Stimulated activated CD4-positive, alpha-beta T cell treated with anti-CD3 and anti-CD28 coated beads, TNF-alpha, amount 100 ng/mL, for 1 hour (primary cell): ENCODE measurements at places on chromosomes 1 and 21.

DNA sequence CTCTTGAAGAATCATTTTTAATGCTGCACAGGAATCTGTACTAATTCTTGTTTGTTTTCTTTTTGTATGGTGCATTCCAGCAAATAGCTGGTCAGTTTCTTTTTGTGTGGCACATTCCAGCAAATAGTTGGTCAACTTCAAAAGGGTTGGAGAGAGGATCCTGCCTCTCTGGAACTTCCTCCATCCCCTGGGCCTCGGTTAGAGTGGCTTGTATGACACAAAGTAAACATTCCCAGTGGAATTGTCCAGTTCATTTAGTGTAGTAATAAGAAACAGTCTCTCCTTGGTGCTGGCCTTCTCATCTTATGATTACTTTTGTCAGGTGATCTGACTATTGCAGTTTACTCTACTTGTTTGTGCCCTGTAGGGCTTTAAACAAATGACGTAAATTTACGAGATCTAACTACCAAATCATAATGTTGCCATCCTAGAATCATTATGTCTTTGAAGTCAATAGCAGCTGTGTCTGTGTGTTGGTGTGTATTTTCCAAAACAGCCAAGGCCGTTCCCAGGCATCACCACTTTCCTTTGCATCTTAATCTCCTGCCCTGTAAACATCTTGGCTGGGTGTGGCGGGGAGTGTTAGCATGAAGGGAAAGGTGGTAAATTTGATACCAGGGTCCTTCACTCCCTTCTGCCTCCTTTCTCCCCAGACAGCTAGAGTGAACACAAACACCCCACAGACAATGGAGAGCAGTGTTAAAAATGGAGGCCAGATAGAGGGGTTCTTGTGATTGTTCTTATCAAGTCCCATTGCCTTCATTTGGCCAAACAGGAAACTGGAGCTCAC, 77.9 kb downstream of the CDC7 start:
- no peak for DNase-seq

DNA sequence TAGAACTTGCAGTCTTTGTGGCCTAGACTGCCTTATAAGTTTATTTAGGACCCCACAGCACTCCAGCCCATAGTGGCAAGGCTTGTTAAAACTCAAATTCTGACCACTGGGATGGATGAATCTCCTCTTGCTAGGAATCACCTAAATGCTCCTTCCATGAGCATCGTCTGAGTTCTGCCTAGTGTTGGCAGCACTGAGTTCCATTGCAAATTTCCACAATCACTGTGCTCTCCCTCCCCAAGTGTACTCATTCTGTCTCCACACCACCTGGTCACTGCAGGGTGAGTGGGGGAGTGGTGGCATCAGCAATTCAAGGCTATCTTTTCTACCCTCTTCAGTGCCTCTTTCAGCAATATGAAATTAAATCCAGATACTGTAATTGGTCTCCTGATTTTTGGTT, 46.7 kb upstream of the PTBP2 start:
- no peak for DNase-seq

- DNase-seq = no peak
These were observed 7.4 kb upstream of the ADAR start for GRCh38 chr1:154615411-154615810.

GRCh38 chr1:57843760-57844159, 419.9 kb upstream of the DAB1 start:
- DNase-seq = no peak

- no peak for DNase-seq
These were observed 437.9 kb upstream of the PLXNA2 start for GRCh38 chr1:208681878-208682663.

- DNase-seq = no peak
These were observed 28.3 kb upstream of the COL18A1 start for GRCh38 chr21:45376459-45377324.

GRCh38 chr1:208101661-208102431, 142.3 kb downstream of the PLXNA2 start:
- no peak for DNase-seq

DNA sequence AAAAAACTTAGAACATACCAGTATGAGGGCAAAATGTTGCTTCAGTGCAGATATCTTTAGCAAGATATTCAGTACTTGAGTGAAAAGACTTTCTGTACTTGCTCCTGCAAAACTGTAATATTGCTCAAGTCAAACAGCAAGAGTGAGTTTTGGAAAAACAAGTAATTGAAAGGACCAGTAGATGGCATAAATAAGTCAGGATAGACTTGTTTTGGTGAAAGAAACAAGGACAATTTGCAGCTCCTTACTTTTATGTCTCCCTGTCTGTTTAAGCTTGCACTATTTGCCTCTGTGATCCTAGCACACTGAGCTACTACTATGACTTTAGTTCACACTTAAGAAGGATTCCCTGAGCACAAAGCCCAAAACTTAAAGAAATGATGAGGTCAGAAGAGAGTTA, 39.1 kb downstream of the IFI44 start:
- no peak for DNase-seq

GRCh38 chr1:226549094-226549936, 751 bp downstream of the STUM start:
- peak; percentile 3 for DNase-seq

GRCh38 chr1:66494482-66494881, 39.5 kb upstream of the SGIP1 start:
- no peak for DNase-seq

GRCh38 chr21:35197191-35197590, 148.1 kb upstream of the RUNX1 start:
- DNase-seq = no peak

GRCh38 chr1:31643976-31644559, 608 bp downstream of the PEF1 start:
- DNase-seq = no peak

DNA sequence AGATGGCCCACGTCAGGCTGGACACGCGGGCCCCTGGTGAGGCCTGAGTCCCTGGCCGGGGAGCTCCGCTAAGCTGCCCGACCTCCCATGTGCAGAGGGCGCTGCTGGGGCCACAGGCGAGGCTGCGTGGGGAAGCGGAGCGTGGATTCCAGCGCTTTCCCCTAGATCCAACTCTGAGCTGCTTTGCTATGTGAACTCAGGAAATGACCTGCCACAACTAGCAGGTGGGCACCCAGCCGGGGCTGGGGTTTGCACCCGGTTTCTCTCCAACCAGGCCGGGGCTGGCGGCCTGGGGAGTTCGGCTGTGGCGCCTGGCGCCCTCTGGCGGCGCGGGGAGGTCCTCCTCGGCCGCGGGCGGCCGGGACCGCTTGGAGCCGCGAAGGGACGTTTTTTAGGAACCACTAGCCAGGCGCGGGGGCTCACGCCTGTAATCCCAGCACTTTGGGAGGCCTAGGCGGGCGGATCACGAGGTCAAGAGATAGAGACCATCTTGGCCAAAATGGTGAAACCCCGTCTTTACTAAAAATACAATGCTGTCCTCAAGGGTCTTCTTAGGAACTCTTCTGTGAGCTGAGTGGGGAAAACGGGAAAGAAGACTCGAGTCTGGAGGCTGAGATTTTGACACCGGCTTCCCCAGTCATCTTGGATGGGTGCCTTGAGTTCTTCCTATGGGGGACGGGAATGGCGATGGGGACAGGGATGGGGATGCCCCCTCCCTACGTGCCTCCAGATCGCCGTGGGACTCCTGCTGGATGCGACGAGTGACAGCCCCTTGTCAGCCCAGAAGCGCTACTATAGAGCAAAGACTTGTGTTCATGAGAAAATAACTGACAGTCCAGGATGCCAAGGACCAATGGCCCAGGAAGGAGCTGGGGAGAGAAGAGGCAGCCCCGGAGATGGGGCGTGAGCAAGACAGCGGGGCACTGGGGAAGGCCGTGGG, 12.6 kb downstream of the PYCR2 start:
- DNase-seq = peak; percentile 70

DNA sequence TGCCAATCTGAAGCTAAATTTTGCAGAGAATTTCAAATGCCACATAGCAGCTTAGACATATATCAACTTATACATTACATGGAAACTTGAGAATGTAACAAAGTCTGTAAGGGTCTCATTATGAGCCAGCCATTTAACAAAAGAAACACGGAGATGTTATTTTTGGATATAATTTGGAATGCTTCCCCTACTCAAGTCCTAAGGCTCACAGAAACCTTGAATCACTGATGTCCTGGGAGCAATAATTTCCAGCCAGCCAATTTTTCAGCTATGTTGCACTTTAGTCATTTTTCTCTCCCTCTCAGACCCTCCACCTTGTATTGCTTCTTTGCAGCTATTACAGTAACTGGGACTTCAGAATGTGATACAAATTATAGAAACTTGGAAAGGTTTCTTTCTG, 56.9 kb downstream of the EIF2B3 start:
- DNase-seq = no peak

- DNase-seq = peak; percentile 22
These were observed 894 bp downstream of the EPB41 start for GRCh38 chr1:28915031-28915895.

- no peak for DNase-seq
These were observed 33.3 kb downstream of the TCEANC2 start for GRCh38 chr1:54086754-54087153.

- no peak for DNase-seq
These were observed 25.6 kb downstream of the PADI3 start for GRCh38 chr1:17274186-17275170.

- DNase-seq = no peak
These were observed 17.8 kb downstream of the YBX1 start for GRCh38 chr1:42700006-42700405.

DNA sequence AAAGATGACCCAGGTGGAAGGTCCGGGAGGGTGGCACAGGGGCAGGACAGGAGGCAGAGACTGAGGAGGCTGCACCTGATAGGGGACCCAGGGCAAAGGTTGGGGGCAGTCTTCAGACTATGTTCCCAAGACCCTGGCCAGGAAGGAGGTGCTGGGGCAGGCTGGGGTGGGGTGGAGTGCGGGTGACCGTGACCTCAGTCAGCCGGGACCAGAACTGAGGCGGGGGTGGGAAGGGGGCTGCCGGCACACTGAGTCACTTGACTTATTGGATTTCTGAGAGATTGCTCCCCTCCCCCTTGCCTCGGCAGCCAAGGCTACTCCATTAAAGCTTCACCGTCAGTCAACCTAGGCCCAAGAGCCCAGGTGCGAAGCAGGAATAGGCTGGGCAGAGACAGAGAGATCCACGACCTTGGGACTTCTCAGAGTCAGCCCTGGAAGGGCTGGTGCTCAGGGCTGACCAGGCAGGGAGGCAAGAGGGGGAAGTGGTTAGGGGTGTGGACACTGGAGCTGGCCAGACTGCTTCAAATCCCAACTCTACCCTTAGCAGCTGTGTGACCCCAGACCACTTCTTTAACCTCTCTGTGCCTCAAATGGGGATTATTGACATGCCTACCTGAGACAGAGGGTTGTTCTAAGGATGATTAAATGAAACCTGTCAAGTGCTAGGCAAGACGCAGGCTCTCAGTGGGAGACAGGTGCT, 47.9 kb upstream of the LAPTM5 start:
- DNase-seq = no peak

- DNase-seq = no peak
These were observed 57.6 kb downstream of the SIM2 start for GRCh38 chr21:36756527-36756926.

DNA sequence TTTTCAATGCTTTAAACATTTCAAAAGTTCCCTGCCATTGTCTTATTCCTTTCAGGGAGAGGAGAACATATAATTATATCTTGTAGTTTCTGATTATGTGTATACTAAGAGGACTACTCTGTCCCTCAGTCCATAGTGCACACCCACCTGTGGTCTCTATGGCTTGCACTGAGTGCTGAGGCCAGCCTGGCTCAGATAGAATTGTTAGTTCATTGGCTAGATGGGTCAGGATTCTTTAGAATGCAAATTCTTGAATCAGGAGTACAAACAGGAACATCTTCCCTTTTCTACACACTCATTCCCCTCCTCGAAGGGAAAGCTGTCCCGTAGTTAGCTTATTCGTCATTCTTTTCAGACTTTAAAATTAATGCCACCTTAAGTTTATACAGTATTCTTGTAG, 8.2 kb downstream of the BACH1 start:
- DNase-seq = no peak

- DNase-seq = no peak
These were observed 9.6 kb downstream of the CAMK2N1 start for GRCh38 chr1:20476265-20477038.

- DNase-seq = no peak
These were observed 174.3 kb upstream of the LMO4 start for GRCh38 chr1:87154384-87154783.

DNA sequence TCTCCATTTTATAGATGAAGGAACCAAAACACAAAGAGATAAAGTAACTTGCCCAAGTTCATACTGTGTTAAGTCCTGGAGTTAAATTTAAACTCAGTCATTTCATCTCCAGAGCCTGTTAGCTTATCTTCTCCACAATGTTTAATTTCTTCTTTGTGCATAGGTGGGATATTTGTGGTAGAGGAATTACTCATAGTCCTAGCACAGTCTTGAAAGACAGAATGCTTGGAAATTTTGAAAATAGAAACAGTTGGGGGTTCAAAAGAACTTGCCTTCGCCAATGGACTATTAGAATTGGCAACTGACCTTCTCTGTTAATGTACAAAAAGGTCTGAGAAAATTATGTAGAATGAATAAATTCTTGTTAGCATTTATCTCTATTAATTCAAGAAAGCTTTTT, 832.0 kb upstream of the PRMT6 start:
- no peak for DNase-seq

DNA sequence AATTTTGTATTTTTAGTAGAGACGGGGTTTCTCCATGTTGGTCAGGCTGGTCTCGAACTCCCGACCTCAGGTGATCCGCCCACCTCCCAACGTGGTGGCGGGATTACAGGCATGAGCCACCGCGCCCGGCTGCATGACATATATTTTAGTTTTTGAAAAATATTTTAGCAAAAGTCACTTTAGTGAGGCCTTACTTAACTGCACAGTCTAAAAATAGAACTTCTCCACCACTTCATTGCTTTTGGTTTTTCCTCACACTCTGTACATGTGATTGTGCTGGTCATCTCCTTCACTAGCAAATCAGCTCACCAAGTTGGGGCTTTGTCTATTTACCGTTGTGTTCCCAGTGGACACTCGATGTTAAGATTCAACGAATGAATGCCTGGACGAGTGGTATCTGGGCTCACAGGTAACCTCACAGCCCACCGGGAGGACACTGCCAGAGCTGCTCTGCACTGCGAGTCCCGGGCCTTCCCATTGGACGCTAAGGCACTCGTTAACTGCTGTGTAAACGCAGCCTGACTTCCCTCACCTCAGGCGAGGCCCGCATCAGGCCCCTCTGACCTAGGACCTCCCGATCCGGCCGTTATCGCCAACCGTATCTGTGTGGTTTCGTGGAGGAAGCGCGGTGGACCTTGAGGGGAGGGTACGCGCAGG, 14.0 kb upstream of the ZNF692 start:
- no peak for DNase-seq

DNA sequence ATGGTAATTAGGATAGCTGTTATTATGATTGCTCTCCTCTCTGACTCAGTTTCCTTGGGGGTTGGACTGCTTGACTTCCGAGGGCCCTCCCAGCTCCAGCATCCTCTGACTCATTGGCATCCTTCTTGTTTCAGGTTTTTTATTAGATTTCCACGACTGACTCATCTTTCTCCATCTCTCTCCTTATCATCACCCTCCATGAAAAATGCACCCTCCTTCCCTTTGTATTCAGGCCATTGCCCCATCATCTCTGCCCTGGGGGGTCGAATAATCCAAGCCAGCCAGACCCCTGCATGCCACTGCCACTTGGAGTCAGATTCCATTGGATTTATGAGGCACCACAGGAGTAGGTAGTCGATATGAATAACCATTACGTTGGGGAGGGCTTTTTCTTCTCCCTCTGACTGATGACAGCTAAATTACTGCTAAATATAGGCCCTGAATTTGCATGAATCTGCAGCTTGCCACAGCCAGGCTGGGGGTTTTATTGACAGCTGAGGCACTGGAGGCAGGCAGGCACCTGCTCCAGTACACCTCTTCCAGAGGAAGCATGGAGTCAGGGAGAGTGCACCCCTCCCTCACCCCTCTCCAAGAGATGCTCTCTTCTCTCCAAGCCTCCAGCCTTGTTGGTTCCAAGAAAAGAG, 91.7 kb downstream of the C1orf94 start:
- no peak for DNase-seq
